ENCODE measurements at places on chromosomes 2 and 18.

DNA sequence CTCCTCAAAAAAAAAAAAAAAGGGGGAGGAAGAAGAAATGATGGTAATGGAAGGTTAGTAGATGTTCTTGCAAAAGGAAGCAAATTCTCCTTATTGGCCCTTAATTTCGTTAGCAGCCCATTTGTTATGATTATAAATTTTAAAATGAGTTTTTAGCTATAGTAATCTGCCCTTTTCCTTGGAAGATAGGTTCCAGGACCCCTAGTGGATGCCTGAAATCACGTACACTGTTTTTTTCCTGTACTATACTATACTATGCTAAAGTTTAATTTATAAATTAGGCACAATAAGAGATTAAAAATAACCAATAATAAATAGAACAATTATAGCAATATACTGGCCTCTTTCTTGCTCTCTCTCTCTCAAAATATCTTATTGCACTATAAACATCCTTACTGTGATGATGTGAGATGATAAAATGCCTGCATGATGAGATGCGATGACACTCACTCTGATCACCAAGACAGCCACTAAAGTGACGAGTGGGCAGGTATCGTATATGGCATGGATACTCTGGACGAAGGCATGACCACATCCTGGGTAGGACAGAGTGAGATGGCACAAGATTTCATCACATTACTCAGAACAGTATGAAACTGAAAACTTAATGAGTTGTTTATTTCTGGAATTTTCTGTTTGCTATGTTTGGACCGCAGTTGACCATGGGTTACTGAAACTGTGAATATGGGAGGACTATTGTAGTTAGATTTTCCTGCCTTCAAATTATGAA, 87.2 kb downstream of the KCTD18 start:
- no peak for DNase-seq

DNA sequence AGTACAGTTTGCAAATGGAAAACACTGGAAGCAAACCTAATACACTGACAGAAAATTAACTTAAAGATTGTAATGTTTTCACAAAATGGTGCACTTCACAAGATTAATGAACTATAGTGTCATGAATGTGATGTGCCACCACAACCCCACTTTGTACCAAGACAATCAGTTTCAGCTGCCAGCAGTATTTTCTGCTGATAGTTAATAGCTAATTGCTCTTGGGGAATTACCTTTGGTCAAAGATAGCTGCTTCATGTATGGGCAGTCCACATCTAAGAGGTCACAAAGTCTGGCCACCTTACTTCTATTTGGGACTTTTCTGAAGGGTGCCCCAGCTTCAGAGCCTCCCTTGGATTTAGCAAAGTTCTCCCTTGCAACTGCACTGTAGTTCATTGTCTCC, 254.0 kb downstream of the CALCRL start:
- no peak for DNase-seq

- DNase-seq = no peak
Measured at GRCh38 chr2:215607766-215608165, 171.9 kb upstream of the FN1 start.

GRCh38 chr18:59957957-59958356, 58.2 kb downstream of the PMAIP1 start:
- DNase-seq = no peak

DNA sequence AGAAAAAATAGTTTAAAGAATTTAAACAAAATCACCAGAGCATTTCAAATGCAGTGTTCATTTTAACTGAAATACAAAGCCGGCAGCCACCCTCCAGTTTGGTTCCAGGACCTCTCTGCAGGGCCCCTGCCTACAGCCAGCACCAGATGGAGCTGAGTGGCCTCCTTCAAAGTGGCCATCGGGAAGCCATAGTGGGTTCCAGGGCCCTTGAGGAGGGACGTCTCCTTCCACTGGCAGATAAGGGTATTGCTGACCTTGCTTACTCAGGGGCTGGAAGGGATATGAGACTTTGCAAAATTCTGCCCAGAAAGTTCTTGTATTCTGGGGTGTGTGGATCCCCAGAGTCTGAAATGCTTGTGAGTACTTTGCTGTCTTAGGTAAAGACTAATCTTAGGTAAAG, 205.2 kb upstream of the APCDD1 start:
- no peak for DNase-seq

- DNase-seq = no peak
Measured at GRCh38 chr2:22769497-22769896, 615.5 kb upstream of the KLHL29 start.
